CD4-positive, alpha-beta T cell treated with Interleukin-4 for 4 hours (primary cell): ENCODE measurements at places on chromosomes 1 and 21.
A peak's percentile ranks its signal among the peaks of the same experiment; 100 is the strongest.

DNA sequence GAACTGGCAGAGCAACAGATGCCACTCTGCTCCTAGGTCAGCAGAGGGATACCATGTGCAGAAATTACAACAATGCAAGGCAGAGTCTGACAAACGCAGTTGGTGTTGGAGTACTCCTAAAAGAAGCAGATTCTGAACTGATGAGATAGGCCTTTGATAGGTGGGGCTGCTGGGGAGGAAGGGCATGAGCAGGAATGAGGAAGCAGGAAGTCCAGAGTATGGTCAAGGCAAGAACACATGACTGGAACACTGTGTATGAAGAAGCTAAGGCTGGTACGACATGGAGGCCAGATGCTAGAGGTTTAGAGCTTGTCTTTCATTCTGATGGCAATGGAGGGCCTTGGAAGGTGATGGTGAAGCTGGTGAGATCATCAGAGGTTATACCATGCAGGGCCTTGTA is 11.5 kb upstream of the THRAP3 start:
- no peak for DNase-seq

- no peak for DNase-seq
These were observed 28.7 kb upstream of the RGS5 start for GRCh38 chr1:163231385-163231784.

- no peak for DNase-seq
These were observed 2.4 kb upstream of the FCGR2A start for GRCh38 chr1:161502641-161503393.

GRCh38 chr1:121414905-121415304 is 230.1 kb downstream of the SRGAP2C start:
- DNase-seq, result no peak

DNA sequence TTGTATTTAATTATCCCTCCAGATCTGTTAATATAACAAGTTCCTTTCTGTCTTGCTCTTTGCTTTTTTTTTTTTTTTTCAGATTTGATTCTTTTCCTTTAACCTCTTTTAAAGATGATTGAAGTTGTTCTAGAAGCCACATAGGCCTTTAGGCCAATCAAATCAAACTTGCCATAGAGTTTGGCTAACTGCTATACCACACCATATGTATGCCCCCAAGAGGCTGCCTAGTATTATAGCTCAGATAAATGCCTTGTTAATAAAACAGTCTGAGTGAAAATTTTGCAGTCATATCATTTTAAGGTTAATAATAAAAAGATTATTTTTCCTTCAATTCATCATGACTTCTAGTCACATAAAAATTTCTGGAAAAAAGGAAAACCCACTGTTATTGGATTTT is 696.0 kb upstream of the CHRM3 start:
- no peak for DNase-seq

GRCh38 chr1:230699716-230700115 is 14.2 kb downstream of the AGT start:
- no peak for DNase-seq

DNA sequence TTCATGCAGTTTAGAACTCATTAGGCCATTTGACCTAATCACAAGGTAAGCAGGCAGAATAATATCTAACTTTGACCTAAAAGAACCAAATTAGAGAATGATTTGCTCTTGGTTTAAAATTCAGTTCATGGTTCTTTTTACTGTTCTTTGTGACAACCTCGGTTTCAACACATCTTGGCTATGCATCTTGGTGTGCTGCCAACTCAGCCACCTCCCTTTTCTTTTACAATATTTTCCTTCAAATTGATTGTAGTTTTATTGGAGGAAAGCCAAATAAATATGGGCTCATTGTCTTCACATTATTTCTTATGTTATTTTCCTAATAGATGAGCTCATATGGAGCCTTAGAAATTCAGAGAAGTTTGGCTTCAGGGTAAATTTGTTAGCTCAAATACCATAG is 338.3 kb downstream of the SIPA1L2 start:
- DNase-seq, result no peak

- DNase-seq, result no peak
These were observed 21.1 kb downstream of the FYB2 start for GRCh38 chr1:56798053-56798471.

- DNase-seq, result no peak
These were observed 19.0 kb downstream of the TMEM63A start for GRCh38 chr1:225863167-225863566.

GRCh38 chr1:184392067-184392466 is 5.2 kb downstream of the C1orf21 start:
- DNase-seq, result no peak

GRCh38 chr1:117147856-117148588 is 26.5 kb upstream of the TRIM45 start:
- DNase-seq, result no peak

DNA sequence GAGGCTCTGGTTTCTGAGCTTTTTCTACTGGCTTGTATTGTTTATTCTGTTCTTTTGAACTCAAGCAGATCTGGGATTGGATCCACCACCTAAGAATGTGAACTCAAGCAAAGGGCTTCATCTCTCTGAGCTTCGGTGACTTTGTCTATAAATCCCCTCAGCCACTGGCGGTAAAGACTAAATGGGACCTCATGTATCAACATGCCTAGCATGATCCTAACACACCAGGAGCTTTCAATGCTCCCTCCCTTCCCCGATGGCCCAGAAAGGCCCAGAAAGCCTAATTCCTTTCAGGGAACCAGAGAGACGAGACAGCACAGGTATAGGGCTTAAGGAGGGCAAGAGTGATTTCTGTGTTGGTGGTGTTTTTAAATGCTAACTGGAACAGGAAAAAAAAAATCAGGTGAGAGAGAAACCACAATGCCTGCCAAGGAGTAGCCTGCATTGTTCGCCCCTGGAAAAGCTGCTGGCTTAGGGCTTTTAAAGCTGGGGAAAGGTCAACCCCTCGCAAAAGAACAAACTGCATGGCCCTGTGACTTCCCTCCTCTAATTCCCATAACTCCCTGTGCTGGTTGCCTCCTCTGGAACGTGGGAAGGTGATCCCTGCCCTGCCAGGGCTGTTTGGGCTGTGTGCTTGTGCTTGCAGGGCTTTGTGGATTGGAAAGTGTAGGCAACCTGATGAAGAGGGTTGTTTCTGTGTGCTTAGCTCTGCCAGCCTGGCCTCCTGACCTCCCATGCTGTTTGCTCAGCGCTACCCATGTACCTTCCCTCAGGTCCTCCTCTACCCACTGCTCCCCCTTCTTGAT is 147.0 kb downstream of the PLPP3 start:
- no peak for DNase-seq

- DNase-seq, result no peak
These were observed 156.7 kb upstream of the BACE2 start for GRCh38 chr21:41011098-41011731.

GRCh38 chr1:218339267-218339831 is 5.8 kb upstream of the TGFB2 start:
- peak; percentile 22 for DNase-seq

GRCh38 chr1:2970311-2971071 is 50.8 kb upstream of the ACTRT2 start:
- no peak for DNase-seq

DNA sequence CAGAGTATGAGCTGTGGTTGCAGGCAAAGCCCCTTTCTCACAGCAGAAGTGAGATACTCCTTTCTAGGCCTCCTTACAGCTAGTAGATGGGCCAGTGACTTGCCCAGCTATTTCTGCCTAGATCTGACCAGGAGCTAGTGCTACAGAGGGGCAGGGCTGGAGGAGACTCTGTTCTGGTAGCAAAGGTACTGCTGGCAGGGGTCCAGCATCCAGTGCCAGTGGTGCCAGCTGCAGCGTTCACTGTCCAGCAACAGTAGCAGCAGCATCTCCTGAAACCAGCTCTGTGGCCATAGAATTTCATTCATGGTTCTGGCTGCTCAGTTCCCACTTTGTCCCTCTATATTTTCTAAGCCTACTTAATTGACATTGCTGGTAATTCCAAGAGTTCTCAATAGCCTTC is 62.5 kb upstream of the CNN3 start:
- no peak for DNase-seq

DNA sequence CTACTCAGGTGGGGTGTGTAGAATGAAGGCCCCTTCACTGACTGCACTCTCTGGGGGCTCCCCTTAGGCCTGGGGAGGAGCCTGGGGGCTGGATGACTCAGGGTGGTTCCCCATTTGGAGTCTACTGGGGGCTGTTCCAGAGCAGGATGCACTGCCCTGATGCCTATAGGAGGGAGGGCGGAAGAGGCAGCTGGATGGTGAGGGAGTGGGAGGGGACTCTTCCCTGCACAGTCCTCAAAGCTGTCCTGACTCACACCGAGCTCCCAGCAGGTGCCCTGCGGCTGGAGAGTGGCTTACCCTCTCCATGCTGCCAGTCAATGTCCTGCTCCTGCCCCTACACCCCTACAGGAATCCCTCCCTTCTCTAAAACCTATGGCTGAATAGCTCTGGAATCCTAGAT is 204.4 kb downstream of the TRABD2B start:
- no peak for DNase-seq

DNA sequence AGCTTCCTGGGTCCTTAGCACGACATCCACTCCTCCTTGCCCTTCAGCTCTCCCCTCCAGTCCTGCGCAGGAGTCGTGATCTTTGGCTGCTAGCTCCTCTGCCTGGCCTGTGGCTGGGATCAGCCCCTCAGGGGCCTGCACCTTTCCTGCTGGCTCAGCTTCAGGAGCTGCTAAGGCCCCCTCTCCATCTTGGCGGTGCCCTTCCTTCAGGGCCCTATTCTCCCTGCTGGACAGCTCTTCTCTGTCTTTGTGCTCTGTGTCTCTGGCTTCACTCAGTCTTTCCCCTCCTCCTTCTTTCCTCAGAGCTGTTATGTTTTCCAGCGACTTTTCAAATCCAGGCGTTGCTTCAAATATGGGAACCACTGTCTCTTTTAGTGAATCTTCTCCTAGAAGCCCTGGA is 59.5 kb upstream of the LRRC53 start:
- DNase-seq, result no peak

- no peak for DNase-seq
These were observed 68.9 kb downstream of the CAMTA1 start for GRCh38 chr1:6854166-6854565.

DNA sequence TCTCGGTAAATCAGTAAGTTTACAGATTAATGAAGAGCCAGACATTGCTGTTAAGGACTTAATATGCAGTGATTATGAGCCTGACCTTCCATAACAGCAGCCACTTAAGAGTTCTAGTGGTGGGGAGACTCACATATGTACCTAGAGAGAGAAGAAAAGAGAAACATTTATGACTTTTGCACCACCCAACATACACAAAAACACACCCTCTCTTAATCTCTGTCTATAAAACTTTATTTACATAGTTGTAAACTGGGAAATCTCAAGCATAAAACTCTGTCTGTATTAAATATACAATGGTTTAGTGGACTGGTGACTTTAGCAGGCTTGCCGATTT is 347.4 kb upstream of the ADGRL2 start:
- no peak for DNase-seq

DNA sequence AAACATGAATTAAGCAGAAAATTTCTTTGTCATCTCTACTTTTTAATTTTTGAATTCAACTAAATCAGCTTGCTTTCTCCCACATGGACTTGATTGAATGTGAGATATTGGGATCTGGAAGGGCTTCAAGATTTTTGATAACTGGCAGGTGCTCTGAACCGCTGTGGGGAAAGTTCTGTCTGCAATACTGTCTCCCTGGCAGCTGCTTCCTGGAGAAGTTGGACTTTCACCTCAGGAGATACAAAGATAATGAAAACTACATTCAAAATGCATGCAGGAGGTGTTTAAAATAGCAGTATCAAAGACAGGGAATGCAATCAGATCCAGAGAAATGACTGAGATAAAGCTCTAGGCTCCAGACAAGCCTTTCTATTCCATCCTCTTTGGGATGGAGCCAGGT is 338.3 kb downstream of the NEGR1 start:
- DNase-seq, result no peak

DNA sequence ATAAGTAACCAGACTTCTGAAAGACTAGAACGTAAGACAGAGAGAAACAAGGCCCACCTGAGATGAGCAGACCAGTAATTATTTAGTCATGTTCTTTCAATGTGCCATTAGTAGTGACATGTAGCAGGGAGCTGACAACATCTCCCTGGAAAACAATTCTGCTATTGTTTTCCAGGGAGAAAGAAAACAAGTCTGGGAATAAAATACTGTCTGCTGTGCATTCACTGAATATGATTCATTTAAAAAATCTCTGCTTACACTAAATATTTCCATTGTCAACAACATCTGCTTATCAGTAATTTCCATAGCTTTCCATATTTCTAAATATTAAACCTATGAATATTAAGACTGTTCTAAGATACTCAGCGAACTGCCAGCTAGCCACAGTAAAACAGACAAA is 80.0 kb downstream of the VCAM1 start:
- no peak for DNase-seq

- DNase-seq, result no peak
These were observed 401 bp downstream of the ERRFI1 start for GRCh38 chr1:8025671-8026144.

DNA sequence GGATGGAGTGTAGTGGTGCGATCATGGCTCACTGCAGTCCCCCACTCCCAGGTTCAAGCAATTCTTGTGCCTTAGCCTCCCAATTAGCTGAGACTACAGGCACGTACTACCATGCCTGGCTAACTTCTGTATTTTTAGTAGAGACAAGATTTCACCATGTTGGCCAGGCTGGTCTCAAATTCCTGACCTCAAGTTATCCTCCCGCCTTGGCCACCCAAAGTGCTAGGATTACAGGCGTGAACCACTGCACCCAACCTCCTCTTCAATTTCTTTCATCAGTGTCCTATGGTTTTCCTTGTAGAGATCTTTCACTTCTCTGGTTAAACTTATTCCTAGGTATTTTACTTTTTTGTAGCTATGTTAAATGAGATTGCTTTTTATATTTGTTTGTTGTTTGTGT is 10.7 kb upstream of the MAST2 start:
- DNase-seq, result no peak

- DNase-seq, result peak; percentile 40
These were observed 7.0 kb upstream of the TRIM45 start for GRCh38 chr1:117128323-117129079.

- no peak for DNase-seq
These were observed 20.3 kb upstream of the ADGRB2 start for GRCh38 chr1:31784356-31785019.

DNA sequence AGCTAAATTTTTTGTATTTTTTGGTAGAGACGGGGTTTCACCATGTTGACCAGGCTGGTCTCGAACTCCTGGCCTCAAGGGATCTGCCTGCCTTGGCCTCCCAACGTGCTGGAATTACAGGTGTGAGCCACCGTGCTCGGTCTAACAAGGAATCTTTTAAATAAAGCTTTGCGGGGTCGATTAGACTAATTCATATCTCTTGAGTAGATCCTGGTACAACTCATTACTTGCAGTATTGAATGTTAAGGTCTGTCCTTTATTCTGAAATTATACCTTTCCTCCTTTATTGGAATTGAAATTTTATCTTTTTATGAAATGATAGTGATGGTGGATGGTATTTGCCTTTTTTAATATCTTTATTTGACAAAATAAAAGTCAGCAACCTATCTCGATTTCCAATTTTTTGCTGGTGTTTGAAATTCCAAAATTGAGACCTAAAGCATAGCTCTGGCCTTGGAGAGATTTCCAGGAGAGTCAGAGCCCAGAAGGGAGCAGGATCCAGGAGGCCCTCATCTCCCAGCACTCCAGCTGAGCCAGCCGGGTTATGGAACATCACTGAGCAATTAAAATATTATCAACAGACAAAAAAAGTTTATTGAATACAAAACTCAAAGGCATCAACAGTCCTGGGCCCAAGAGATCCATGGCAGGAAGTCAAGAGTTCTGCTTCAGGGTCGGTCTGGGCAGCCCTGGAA is 4.7 kb downstream of the S100A2 start:
- no peak for DNase-seq

GRCh38 chr1:51871351-51871975 is 7.1 kb downstream of the NRDC start:
- DNase-seq, result no peak
